Thymus (tissue), 14 donors: ENCODE measurements at places on chromosomes 1 and 21.

DNA sequence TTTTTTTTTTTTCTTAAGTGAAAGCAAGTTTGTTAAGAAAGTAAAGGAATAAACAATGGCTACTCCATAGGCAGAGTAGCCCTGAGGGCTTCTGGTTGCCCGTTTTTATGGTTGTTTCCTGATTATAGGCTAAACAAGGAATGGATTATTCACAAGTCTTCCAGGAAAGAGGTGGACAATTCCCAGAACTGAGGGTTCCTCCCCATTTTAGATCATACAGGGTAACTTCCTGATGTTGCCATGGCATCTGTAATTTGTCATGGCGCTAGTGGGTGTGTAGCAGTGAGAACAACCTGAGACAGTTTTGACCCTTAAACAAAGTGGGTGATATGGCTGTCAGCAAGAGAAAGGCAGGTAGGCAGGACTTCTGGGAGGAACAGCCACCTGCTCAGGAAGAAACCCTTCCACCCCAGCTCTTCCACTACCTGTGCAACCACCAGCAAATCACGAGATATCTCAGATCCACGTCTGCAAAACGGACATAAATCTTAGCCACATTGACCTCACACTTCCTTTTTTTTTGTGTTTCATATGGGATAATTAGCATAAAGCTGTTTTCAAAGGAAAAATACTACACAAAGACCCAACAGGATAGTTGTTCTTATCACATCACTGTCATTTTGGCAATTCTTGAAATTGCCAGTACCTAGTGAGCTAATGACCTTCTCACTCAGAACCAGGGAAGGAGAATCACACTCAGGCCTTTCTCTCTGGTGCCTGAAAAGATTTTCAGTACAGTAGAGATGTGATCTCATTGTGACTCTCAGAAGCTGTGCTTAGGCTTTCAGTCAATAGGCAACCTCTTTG, 34.8 kb upstream of the DUSP10 start:
- DNase-seq = no peak

DNA sequence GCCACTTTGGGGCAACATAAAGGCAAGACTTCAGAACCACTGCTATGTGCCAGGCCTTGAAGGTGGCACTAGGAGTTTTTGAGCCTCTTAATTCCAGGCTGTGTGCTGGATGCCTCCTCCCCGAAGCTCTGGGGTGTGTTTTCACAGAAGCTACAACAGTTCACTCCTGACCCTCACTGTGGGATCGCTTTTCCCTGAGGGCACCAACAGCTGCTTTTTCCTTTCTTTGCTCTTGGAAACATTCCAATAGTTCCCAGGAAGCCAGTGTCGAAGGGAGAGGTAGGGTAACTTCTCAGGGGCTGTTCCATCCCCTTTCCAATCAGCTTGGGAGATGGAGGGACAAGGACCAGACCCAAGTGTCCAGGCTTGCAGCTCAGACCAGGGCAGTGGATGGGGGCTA, 153.4 kb downstream of the C1orf94 start:
- no peak for DNase-seq

DNA sequence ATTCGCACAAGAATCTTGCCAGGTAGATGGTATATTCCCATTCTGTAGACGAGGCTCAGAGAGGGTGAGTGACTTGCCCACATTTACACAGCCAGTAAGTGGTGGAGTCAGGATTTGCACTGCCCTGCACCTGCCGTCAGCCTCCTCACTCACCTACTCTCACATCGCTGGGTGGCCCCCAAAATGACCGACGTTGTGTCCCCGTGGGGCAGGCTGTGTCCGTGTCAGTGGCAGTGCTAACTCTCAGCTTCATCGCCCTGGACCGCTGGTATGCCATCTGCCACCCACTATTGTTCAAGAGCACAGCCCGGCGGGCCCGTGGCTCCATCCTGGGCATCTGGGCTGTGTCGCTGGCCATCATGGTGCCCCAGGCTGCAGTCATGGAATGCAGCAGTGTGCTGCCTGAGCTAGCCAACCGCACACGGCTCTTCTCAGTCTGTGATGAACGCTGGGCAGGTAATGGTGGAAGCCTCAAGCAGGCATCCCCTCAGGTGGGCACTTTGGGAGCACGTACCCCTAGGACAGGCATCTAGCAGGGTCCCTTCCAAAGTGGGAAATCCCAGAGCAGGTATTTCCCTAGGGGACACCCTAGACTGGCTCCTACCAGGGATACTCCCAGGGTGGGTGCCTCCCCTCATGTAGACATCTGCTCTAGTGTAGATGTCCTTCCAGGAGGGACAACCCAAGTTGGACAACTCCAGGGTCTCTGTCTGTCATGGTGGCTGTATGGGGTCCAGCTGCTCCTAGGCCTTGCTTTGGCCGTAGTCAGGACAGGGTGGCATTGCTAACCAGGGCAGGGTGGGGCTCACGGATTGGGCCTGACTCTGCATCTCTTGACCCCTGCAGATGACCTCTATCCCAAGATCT, 3.4 kb downstream of the HCRTR1 start:
- DNase-seq = no peak

GRCh38 chr1:207335695-207336363, 14.4 kb downstream of the CD55 start:
- DNase-seq = no peak

DNA sequence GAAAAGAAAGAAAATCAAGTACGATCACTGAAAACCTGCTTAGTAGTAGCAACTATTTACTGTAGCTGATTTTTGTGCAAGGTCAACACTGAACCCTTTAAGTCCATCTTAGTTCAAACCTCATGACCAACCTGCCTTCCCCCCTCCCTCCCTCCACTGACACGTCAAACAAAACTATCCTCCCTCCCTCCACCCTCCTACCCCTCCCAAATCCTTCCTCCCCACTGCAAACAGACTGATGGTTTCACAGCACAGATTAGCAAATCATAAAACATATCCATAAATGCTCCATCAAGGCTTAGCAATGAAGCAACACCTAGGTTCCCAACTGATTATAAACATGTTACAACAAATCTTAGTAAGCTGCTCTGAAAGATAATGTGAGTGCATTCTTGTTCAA, 164.3 kb upstream of the GREM2 start:
- no peak for DNase-seq

- DNase-seq = no peak
Measured at GRCh38 chr1:244302876-244303609, 148.7 kb downstream of the ADSS2 start.
